MCF 10A (cell line): ENCODE measurements at places on chromosomes 1 and 21. TPM values are rescaled to one million over a fixed set of nuclear protein-coding genes. Genes with fewer than 3 reads are reported as not detected.

DNA sequence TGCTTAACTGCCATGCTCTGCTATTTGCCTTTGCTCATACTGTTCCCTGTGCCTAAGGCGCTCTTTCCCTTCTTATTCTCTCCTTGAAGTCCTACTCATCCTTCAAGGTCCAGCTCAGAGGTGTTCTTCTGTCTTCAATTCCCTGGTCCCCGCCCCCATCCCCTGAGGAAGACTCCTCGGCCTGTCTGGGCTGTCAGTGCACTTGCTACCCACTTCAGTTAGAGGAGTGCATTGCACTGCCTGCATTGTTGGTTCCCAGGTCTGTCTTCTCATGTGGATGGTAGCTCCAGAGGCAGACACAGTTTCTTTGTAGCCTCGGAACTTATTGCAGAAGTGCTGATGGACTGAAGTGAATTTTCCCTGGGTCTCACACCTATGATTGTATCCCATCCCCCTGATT, 194.0 kb downstream of the C1orf94 start:
- DNase-seq: no peak

DNA sequence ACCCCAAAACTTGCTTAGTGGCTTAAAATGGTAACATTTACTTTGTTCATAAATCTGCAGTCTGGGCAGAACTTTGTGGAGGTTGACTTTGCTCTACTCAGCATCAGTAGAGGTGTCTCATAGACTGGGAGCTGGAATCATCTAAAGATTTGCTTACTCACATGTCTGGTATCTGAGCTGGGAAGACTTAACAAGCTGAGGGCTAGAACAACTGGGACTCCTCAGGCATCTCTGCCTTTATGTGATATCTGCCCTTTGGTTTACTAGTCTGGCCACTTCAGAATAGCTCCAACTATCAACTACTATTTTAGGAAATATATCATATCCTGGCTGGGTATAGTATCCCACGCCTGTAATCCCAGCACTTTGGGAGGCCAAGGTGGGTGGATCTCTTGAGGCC, 82.5 kb downstream of the C4BPA start:
- no peak for DNase-seq

DNA sequence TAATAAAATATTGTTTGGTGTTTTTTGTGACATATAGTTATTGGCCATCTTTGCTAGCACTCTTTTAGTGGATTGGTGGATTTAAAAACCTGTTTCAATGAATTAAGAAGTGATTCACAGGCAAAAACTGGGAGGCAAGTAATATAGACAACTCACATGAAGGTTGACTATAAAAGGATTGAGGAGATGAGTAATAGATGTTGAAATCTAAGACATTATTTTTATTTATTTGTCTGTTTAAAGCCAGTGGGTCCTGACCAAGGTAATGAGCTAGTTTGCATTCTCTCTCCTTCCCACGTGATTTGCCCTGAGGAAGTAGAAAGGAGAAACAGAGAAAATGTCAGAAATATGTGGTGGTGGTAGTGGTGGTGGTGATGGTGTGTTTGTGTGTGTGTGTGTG, 351.5 kb upstream of the ZP4 start:
- peak; percentile 40 for DNase-seq

DNA sequence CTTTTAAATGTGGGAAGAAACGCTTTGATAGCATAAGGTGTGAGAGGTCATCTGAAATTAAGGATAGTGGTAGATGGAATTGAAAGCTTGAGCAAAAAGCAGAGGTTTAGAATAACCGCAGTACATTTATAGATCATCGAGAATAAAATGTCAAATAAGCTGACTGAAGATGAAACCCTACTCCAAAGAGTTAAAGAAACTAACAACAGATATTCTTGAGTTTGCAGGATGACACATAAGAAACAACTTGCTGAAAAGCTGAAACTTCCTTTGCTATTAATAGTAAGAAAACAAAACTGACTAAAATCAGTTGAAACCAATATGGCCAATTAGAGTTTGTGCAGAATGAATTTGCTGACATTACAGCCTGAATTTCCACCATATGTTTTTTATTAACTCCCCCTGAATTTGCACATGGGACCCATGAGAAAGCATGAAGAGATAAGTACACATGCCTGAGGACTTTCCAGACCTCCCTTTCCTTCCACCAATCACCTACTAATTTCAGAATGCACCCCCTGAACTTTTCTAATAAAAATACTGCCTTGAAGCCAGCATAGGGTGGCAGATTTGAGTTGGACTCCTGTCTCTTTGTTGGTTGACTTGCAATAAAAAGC, 1.7 kb upstream of the C1orf185 start:
- no peak for DNase-seq

DNA sequence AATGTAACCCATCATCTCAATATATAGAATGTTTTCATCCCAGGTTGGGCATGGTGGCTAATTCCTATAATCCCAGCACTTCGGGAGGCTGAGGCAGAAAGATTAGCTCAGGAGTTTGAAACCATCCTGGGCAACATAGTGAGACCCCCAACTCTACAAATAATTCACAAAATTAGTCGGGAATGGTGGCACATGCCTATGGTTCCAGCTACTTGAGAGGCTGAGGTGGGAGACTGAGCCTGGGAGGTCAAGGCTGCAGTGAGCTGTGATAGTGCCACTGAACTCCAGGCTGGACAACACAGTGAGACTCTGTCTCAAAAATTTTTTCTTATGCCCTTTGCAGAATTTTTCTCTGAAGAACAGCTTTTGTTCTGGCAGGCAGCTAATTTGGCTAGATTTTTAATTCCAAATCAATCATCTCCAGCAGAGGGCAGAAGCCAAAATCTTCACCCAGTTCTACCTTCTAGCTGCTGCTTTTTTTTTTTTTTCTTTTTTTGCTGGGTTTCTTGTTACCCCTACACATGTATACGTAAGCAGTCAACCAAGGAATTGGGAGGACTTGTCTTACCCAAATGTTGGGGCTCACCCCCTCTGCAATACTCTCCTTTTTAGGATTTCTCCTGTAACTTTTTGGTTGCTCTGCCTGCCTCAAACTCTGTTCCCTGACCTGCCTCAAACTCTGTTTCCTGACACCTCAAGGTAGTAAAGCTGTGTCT, 2.7 kb upstream of the RAD54L start:
- peak; percentile 38 for DNase-seq

DNA sequence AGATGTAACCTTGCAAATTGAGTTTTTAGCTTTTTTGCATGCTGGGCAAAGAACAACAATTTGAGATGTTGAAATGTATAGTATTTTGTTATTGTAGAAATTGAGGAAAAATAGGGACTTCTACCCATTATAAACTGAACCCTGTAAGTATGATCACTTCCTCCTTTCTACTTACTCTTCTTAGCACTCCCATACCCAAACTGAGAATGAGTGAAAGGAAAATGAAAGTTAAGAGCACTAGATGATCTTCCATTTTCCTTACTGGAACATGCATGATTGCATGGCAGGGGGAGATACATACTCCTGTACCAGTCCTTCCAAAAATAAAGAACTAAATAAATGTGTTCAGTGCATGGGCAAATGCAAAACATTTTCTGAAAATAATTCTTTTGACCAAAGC, 107.4 kb upstream of the KIAA1614 start:
- no peak for DNase-seq

DNA sequence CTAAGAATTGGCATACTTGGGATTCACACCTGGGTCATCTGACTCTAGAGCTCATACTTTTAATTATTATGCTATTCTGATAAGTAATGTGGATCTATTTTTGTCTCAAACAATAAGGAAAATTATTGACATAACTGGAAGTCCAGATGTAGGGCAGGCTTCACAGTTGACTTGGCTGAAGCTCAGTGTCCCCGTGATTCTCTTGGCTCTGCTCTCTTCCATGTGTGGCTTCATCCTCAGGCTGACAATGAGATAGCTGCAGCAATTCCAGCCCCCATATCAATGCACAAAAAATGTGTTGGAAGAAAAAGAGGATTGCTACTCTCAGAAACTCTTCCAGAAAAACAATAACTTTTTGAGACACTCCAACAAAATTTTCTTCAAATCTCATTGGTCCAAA, 23.8 kb downstream of the HSD11B1 start:
- DNase-seq: no peak

DNA sequence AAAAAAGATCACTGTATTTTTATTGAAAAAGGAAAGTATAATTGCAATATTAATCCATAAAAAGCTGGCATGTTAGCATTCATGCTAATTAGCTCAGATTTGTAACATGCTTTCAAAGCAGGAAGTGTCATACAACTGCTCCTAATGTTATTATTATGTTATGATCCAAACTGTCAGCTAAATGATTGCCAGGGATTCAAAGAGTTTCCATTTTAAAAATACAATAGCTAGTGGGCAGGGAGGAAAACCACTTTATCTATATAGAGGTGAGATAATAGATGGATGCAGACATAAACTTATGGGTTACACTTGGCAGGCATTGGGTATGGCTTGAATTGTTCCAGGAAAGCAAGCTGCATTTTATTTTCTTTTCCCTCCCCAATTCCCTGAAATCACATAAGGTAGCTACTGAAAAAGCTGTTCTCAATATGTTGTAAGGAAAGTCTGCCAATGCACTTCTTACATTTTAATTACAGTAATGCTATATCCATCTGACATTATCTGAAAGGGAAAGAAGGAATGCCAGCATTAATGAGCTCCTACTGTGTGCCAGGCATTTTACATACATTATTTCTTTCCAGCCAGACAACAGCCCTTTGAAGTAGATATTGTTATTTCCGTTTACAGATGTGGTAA, 9.8 kb upstream of the MYSM1 start:
- no peak for DNase-seq

GRCh38 chr1:19065526-19066247, 109.2 kb upstream of the IFFO2 start:
- DNase-seq: no peak

- DNase-seq: no peak
These were observed 30.3 kb downstream of the SPATA17 start for GRCh38 chr1:217661407-217661806.

DNA sequence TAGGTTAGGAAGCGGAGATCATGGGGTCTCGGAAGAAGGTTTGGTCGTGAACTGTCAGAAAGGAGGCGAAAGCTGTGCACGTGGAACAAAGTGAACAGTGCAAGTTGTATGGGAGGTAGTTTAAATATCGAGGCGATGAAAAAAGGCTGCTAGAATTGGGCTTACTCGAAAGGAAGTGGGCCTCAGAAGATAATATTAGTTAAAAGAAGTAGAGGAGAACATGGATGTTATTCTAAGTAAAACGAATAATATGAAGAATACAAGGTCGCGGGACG, 571 bp downstream of the WDR3 start:
- DNase-seq: no peak

GRCh38 chr21:46667741-46668380, 32.4 kb downstream of the PRMT2 start:
- peak; percentile 43 for DNase-seq

GRCh38 chr1:10793129-10793651, 3.3 kb downstream of the CASZ1 start:
- no peak for DNase-seq

DNA sequence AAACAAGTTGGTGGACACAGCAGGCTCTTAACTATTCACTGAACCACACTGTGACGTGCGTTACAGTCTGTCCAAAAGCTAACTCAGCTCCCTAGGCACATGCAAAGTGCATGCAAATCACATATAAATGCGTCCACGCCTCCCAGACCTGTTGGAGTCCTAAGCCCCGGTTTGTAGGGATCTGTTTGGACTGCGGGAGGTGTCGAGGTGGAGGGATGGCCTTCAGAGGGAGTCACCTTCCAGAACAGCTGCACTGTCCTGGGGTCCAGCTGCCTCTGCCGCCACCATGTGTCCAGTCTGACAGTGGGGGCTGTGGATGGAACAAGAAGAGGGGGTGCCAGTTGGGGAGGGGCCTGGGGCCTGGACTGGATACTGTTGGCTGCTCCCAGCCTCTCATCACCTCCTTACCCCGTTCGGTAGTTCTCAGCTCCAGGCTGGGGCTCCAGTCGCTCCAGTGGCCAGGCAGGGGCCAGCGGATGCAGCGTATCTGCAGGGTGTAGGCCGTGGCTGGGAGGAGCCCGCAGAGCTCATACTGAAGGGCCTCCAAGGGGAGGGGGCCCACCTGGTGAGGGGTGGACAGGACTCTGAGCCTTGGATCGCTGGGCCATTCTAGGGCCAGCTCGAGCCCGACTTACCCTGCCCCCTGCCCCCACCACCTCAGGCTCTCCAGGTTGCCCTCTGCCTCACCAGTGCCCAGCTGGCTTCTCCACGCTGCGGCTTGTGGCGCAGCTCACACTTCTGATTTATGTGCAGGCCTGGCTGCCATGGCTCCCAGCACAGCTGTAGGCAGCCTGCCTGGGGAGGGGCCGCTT, 7.9 kb upstream of the MRPS15 start:
- DNase-seq: no peak

GRCh38 chr21:46624050-46624449, 11.4 kb upstream of the PRMT2 start:
- DNase-seq: no peak

DNA sequence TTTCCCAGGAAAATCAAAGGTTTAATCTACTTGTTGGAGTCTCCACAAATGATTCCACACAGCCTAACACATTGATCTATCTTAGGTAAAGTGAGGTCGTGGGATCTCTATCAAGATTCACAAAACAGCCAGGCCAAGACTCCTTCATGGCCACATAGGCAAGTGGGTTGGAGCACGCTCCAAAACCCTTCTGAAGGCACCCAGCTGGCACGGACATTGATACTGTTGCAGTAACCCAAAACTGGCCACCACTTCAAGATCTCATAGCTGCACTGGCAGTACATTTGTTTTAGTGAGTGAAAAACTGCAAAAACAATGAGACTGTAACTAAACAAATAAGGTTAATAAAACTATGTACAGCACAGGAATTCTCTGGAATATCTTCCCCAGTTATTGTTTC, 61.9 kb downstream of the COLGALT2 start:
- DNase-seq: no peak

- DNase-seq: peak; percentile 42
These were observed 8.9 kb downstream of the CAMTA1 start for GRCh38 chr1:6794164-6794563.

DNA sequence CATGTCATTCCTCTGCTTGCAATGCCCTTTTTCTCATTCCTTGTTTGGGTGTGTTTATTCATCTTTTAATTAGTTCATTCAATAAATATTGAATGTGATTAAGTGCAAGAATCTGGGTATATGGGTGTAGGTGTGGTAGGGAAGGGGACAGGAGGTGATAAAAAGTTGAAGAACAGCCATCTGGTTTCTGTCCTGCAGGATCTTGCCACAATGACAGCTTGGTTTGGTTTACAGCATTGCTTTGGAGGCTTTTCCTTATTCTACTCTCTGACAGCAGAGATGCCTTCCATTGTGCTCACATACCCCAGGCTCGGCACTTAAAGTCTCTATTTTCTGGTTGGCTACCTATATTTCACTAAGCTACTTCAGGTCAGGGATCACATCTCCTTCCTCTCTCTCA, 3.0 kb upstream of the REG4 start:
- no peak for DNase-seq

GRCh38 chr1:60225486-60225885, 151.9 kb upstream of the C1orf87 start:
- DNase-seq: no peak

Gene PGLYRP4
- total RNA-seq: not detected in 2 replicates

Gene TNFSF18
- 0.29 and 0.49 TPM in 2 replicates for total RNA-seq

Gene NEXN
- 1.6 and 1.8 TPM in 2 replicates for total RNA-seq

Gene NECTIN4
- 7.0 and 11.2 TPM in 2 replicates for total RNA-seq

Gene YBX1
- total RNA-seq: 1,134 and 1,200 TPM in 2 replicates

Gene RAB25
- 1.6 and 5.5 TPM in 2 replicates for total RNA-seq

Gene ID3
- 15.7 and 34.8 TPM in 2 replicates for total RNA-seq

Gene SLC16A4
- total RNA-seq: 9.8 and 11.0 TPM in 2 replicates

Gene DUSP23
- total RNA-seq: 119 and 178 TPM in 2 replicates

Gene RSRP1
- total RNA-seq: 77.2 and 86.4 TPM in 2 replicates

Gene MTF1
- 28.4 and 34.7 TPM in 2 replicates for total RNA-seq

Gene RIMKLA
- not detected in 2 replicates for total RNA-seq
